ENCODE measurements at places on chromosomes 5 and 9.

DNA sequence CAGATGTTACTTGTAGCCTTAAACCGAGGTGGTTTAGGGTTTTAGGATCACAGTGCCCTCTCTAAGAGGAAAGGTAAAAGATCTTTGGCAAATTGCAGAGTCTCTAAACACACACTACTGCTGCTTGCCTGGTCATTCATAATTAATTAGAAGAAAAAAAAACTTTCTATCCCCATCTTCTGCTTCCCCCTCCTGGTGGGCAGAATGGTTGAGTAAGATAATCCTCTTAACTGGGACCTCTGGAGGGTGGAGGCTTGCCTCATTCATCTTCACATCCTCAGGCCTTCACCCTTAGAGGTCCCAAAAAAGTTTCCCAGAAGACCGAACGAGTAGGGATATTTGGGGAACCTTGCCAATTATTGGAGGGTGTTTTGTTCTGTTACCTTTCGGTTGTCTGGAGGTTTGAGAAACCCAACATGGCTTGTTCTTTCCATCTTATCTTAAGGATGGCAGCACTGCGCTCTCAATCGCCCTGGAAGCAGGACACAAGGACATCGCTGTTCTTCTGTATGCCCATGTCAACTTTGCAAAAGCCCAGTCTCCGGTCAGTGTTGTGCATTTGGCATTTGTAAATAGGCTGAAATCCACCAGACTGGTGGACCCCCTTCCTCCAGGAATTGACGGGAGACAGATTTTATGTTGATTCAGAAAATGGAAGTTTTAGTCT lies 97.3 kb upstream of the DMRT1 start:
- DNase-seq: no peak

GRCh38 chr9:77433675-77434445 lies 214.3 kb downstream of the GNA14 start:
- DNase-seq: peak; percentile 45

DNA sequence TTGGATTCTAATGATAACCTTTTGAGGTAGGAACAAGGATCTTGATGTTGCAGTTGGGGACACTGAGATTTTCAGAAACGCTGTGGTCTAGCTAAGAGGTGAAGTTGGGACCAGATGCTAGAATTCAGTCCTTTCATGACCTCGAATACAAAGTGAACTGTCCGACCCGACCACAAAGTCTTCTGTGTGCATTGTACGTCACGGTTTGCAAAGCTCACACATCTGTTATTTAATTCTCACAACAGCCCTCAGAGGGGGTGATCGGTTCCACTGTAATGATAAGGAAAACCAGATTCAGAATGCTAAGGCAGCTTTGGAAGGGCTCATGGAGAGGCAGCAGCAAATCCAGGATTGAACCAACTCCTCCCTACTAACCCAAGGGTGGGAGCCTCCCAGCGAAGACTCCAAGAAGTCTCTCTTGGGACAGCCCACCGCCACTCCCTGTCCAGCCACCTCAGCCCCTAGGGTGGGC lies 16.6 kb upstream of the KIF12 start:
- DNase-seq: no peak

DNA sequence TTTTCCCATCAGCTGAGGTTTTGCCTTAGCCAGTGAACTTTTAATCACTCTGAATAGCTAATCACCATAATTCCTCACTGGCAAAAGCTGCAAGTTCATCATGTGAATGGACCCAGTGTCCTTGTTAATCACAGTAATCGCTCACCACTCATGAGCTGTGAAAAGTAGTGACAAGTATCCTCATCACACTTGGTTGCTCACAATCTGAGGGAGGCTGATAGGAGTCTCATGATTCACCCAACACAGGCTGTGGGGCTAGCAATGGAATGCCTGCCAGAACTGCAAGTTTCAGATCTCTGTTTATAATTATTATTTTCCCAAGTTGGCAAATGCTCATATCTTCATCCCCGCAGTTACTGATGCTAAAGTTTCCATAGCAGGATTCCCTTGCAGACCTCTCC lies 467.2 kb downstream of the KIF4B start:
- DNase-seq: no peak

GRCh38 chr5:113806250-113806649 lies 292.8 kb downstream of the YTHDC2 start:
- no peak for DNase-seq

DNA sequence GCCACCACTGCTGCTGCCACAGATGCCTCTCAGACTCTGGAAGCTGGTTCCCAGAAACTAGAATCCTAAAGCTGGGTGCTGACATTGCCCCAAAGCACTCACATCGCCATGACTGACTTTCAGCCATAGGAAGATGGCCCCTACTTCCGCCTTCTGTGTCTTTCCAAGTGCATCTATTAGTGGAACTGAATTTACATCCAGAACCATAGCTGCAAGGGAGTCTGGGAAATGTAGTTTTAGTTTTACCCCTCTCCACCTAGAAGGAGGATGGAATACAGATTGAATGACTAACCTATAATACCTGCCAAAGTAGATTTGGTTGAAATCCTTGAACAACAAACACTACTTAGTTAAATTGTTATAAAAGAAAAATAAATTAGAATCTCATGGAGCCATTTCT lies 118.8 kb downstream of the RASGRF2 start:
- no peak for DNase-seq

GRCh38 chr5:135999406-136000139 lies 29.2 kb upstream of the TGFBI start:
- no peak for DNase-seq

Measured in erythroblast (primary cell).